Heart left ventricle (tissue), 16 donors: ENCODE measurements at places on chromosomes 4 and X. TPM values are rescaled to one million over a fixed set of nuclear protein-coding genes. Genes with fewer than 3 reads are reported as not detected.

The SLC34A2 gene
- total RNA-seq: not detected

The GABRG1 gene
- not detected for total RNA-seq

The FAAH2 gene
- total RNA-seq: not detected

- H3K27me3 ChIP-seq: no peaks in the 10 kb centered on the region
- H3K4me1 ChIP-seq: no peaks in the 10 kb centered on the region
- no peak overlapping the region for H3K4me3 ChIP-seq
- H3K36me3 ChIP-seq: peaks cover 86% of the 10 kb centered on the region
Observed at GRCh38 chrX:41189156-41189555, 103.9 kb downstream of the USP9X start.

DNA sequence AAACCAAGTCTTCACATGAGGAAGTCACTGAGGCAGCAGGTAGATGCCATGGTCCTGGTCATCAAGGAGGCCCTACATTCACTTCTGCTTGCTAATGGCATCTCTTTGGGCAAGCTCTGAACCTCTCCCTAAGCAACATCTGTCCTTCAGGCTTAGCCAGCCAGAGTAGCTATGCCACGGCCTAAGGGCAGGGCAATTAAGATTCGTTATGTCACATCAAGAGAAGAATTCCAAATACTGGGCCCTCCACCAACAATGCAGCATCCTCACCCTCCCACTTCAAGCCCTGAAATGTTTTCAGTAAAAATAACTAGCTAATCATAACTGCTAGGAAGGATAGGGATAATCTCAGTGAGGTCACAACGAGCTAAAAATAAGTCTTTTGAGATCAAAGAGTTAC is 120.7 kb upstream of the HCCS start:
- H3K4me1 ChIP-seq: no peaks in the 10 kb centered on the region
- no peaks in the 10 kb centered on the region for H3K36me3 ChIP-seq
- no peak for DNase-seq
- H3K27ac ChIP-seq: no peak overlapping the region
- no peak overlapping the region for H3K4me3 ChIP-seq

DNA sequence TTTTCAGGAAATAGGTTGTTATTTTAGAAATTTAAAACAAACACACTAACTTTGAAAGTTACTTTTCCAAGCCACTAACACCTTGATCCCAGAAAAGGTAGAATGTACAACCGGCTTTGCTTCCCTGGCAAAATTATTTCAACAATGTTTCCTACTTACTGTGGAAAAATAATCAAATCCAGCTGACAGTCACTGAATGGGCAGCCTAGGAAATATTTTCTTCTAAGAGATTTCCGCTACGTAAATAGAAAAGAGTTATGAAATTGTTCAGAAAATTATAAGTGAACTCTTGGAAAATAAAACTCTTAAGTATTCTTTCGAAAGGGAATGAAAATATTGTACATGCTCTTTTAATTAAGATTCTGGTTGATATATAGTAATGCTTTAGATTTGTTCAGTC is 195.7 kb downstream of the GASK1B start:
- no peaks in the 10 kb centered on the region for H3K36me3 ChIP-seq
- no peak overlapping the region for H3K27ac ChIP-seq
- H3K4me1 ChIP-seq: no peaks in the 10 kb centered on the region
- no peak for DNase-seq
- no peaks in the 10 kb centered on the region for H3K27me3 ChIP-seq
- no peak overlapping the region for H3K4me3 ChIP-seq

- peaks cover 15% of the 10 kb centered on the region for H3K4me1 ChIP-seq
- no peaks in the 10 kb centered on the region for H3K36me3 ChIP-seq
Observed at GRCh38 chr4:26899991-26900390, 39.4 kb downstream of the STIM2 start.

GRCh38 chr4:25837107-25837506 is 25.7 kb downstream of the SEL1L3 start:
- no peaks in the 10 kb centered on the region for H3K4me1 ChIP-seq
- no peak overlapping the region for H3K4me3 ChIP-seq
- no peaks in the 10 kb centered on the region for H3K27me3 ChIP-seq
- H3K36me3 ChIP-seq: no peaks in the 10 kb centered on the region
- no peak for DNase-seq

- H3K4me3 ChIP-seq: no peak overlapping the region
- no peaks in the 10 kb centered on the region for H3K4me1 ChIP-seq
- no peak for DNase-seq
- H3K36me3 ChIP-seq: no peaks in the 10 kb centered on the region
- H3K27ac ChIP-seq: no peak overlapping the region
Observed at GRCh38 chr4:182255441-182256190, 12.4 kb downstream of the TENM3 start.

DNA sequence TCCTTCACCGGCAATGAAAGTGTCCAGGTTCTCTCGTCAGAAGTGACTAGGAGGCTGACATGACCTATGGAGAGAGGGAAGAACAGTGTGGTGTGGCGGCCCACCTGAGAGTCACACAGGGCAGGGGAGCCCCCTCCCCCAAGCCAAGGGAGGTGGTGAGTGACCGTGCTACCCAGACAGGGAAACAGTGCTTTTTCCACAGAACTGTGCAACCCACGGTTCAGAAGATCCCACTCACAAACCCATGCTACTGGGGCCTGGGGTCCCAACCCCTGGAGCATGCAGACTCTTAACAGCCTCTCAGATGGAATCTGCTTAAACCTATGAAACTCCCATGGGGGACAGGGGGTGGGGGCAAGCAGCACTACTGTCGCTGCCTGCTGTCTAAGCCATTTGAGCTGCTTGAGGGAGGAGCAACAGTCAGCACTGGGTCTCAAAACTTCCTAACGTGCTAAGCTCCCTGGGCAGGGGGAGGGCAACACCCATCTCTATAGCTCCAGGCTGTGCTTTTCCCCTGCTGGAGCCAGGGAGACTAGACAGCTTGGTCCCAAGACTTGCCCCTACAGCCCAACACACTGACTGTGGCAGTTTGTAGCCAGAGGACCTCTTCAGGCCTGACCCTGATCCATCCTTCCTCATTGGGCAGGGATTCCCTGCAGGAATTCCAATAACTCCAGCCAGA is 850.4 kb upstream of the AADAT start:
- H3K4me3 ChIP-seq: no peak overlapping the region
- no peak overlapping the region for H3K27ac ChIP-seq
- no peaks in the 10 kb centered on the region for H3K36me3 ChIP-seq
- no peaks in the 10 kb centered on the region for H3K4me1 ChIP-seq
- no peak for DNase-seq

GRCh38 chr4:74033739-74034138 is 4.8 kb downstream of the CXCL3 start:
- no peak overlapping the region for H3K27ac ChIP-seq
- H3K36me3 ChIP-seq: no peaks in the 10 kb centered on the region
- no peak overlapping the region for H3K4me3 ChIP-seq
- H3K4me1 ChIP-seq: peaks cover 6% of the 10 kb centered on the region
- no peaks in the 10 kb centered on the region for H3K27me3 ChIP-seq
- DNase-seq: no peak

DNA sequence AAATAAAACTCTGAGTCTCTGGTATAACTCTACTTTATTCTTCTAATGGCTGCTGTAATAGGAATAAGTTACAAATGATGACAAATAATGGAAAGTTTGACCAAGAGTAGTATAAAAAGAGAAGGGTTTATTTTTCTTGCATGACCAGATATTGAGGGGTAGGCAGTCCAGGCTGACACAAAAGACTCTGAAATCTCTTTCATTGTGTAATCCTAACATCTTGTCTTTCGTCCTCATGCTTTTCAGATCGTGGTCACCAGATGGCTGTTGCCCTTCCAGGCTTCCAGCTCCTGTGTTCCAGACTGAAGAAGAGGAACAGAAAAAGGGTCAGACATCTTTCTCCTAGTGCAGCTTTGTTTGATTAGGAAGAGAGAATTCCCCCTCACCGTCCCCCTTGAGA is 176.9 kb upstream of the GK2 start:
- no peak for DNase-seq
- H3K36me3 ChIP-seq: no peaks in the 10 kb centered on the region
- no peaks in the 10 kb centered on the region for H3K27me3 ChIP-seq

GRCh38 chr4:84493092-84493850 is 5.8 kb downstream of the NKX6-1 start:
- H3K36me3 ChIP-seq: no peaks in the 10 kb centered on the region
- H3K27ac ChIP-seq: no peak overlapping the region
- H3K4me1 ChIP-seq: peaks cover 12% of the 10 kb centered on the region
- no peak for DNase-seq
- H3K4me3 ChIP-seq: peak overlapping the region; percentile 18

DNA sequence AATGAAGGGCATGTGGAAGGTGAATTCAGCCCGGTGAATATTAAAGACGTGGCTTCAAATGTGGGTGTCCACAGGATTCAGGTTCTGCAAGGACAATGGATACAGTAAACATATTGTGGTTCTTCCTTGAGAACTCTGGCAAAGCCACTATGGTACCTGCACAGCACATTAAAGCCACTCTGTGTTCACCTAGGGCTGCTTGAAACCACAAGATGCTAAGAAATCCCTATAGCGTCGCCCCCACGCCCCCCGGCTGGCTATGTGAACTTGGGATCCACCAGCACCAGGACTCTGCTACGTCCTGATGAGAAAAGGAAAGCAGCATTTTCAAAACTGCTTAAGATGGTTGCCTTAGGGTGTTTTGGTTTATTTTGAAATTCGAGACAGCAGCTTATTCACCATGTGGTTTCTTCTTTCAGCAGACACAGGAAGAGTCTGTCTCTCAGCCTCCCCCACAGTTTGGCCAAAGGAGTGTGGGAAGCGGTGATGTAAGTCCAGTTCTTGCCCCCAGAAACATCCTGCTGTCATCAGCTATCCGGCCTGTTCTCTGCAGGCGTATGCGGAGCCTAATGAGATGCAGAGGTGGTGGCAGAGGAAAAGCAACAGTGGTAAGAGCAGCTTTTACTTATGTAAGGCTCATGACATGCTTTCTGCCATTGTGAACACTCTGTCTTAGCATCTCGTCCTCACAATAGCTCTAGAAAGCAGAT is 111.5 kb downstream of the AFAP1 start:
- no peaks in the 10 kb centered on the region for H3K27me3 ChIP-seq
- H3K4me1 ChIP-seq: peaks cover 61% of the 10 kb centered on the region
- DNase-seq: peak; percentile 73
- no peak overlapping the region for H3K4me3 ChIP-seq

DNA sequence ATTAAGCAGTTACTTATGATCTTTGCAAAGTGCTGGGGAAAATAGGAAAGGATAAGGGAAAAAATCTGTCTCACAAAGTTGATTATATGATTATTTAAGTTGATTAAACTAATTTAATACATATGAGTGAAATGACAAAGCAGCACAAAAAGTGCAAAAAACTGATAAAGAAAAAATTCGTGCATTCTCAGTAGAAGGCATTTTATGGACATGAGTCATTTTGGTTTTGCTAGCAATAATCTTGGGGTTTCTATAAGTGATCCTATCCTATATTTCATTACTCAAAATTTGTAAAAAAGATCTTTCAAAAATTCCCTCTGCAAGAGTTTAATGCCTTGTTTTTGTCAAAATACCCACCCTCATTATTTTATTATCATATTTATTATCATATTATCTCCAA is 224.2 kb upstream of the ANXA10 start:
- H3K4me1 ChIP-seq: no peaks in the 10 kb centered on the region
- H3K27ac ChIP-seq: no peak overlapping the region
- no peaks in the 10 kb centered on the region for H3K27me3 ChIP-seq
- no peak overlapping the region for H3K4me3 ChIP-seq
- no peak for DNase-seq

- H3K4me1 ChIP-seq: peaks cover 7% of the 10 kb centered on the region
- H3K27me3 ChIP-seq: no peaks in the 10 kb centered on the region
- H3K27ac ChIP-seq: no peak overlapping the region
- DNase-seq: no peak
- no peaks in the 10 kb centered on the region for H3K36me3 ChIP-seq
Observed at GRCh38 chr4:3440011-3440410, 1.8 kb upstream of the HGFAC start.

DNA sequence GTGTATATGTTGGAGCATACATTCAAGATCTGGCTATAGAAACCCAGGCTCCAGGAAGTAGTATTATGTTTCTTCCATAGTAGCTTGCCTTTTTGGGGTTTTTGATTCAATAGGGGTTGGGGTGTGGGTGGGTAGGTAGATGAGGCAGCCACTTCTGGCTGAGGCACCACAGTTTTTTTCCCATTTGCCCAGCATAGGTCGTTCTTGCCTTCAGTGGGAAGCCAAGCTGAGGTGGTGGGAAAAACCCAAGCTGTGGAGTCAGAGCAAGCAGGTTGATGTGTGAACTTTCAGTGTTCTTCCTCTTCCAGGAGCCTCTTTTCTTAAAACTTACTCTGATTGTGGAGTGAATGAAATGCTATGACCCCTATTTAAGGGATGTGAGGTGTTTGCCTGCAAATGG is 67.0 kb upstream of the RPS6KA3 start:
- H3K36me3 ChIP-seq: no peaks in the 10 kb centered on the region
- H3K27ac ChIP-seq: no peak overlapping the region
- no peaks in the 10 kb centered on the region for H3K4me1 ChIP-seq

DNA sequence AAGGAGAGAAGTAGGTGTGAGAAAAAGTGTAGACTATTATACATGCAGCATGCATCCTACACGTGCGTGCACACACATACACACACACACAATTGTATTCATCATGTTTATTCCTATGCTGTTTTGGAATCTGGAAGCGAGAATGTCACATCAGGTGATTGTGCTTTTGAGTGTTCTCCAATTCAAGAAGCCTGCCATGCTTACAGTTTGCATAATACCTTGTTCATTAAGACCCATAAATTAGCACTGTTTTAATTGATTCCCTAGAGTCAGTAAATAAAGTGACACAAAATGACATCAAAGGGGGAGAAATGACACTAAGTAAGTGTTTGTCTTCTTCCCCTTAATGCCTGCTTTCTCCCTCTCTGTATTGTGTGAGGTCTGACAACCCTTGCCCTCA is 336.1 kb upstream of the IGFBP7 start:
- H3K4me3 ChIP-seq: no peak overlapping the region
- no peaks in the 10 kb centered on the region for H3K27me3 ChIP-seq
- no peaks in the 10 kb centered on the region for H3K36me3 ChIP-seq
- no peaks in the 10 kb centered on the region for H3K4me1 ChIP-seq
- H3K27ac ChIP-seq: no peak overlapping the region

- no peak for DNase-seq
- no peaks in the 10 kb centered on the region for H3K4me1 ChIP-seq
- no peaks in the 10 kb centered on the region for H3K36me3 ChIP-seq
- H3K27me3 ChIP-seq: no peaks in the 10 kb centered on the region
Observed at GRCh38 chrX:12898073-12898472, 8.3 kb upstream of the TLR8 start.

DNA sequence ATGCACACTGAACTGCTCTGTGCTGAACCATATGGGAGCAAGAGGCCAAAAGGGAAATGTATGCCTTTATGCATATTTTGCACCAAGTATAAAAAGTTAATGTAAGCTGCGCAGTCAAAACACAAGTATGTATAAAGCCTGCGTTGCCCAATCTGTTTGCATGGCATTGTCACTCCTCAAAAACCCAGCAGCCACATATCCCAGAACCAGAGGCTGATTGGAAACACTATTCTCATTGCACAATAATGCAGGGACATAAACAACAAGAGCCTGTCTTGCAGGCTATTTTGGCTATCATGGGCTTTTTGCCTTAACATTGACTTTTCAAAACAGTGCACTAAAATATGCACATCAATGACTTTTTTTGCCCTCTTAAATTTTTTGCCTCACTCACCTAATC is 5.1 kb upstream of the ASB9 start:
- no peak for DNase-seq
- H3K27me3 ChIP-seq: no peaks in the 10 kb centered on the region
- no peaks in the 10 kb centered on the region for H3K4me1 ChIP-seq
- H3K36me3 ChIP-seq: peaks cover 1% of the 10 kb centered on the region
- H3K27ac ChIP-seq: no peak overlapping the region
- H3K4me3 ChIP-seq: no peak overlapping the region
